ENCODE measurements at places on chromosomes 16 and 17.

GRCh38 chr17:17737961-17738894 lies 57.0 kb downstream of the RAI1 start:
- no peak for DNase-seq

- no peak for DNase-seq
Observed at GRCh38 chr17:29444589-29444988, 54.4 kb downstream of the TAOK1 start.

DNA sequence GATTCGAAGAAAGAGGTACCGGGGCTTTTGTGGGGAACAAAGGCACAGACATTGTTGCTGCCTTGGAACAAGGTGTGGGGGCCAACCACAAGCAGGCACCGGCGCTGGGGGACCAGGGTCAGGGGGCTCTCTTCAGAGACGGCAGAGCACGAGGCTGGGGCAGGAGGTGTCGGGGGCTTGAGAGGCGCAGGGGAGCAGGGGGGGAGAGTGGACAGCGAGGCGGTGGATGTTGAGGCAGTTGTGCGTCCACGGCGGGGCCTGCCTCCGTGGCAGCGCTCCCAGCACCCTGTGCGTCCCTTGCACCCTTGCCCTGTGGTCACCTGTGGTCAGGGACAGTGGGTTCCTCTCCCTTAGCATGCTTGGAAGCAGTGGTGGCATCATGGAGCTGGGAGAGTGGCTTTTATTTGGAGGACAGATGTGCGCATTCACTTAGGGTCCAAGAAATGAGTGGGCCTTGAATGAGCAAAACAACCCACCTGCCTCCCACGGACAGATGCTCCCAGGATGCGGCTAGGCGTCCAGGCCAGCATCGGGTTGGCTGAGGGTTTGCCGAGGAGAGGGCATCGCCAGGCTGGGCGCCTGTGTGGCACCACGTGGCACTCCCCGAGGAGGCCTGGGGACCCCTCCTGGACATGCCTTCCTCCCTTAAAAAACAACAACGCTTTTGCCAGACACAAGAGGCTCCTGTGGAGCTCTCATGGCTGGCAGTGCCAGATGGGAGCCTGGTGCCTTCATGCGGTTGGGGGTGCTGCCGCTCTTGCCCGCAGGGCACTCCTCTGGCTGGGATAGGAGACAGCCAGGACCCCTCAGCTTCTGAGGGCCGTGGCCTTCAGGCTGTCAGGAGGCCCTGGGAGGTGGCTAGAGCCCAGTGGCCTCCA lies 113.0 kb downstream of the BANP start:
- no peak for DNase-seq

DNA sequence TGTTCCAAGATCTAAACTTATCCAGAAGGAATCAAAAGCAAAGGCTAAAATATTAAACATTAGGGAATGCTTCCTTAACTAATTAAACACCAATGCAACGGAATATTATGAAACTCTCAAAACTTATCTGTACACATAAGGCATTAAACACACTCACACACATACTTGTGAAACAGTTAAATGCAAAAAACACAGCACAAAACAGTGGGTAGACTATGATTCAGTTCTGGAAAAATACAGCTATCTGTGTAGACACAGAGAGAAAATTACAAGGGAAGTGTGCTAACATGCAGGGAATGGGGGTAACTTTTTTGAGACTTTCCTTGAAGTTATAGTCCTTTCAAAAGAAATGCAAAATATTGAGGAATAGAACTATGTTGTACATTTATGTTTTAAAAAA lies 36.7 kb upstream of the CCL1 start:
- DNase-seq, result no peak

GRCh38 chr17:82031885-82032627 lies 578 bp downstream of the RAC3 start:
- no peak for DNase-seq

GRCh38 chr16:3223913-3224515 lies 10.9 kb downstream of the ZNF200 start:
- DNase-seq, result no peak

GRCh38 chr17:45411348-45412105 lies 21.1 kb downstream of the ARHGAP27 start:
- no peak for DNase-seq

GRCh38 chr17:49450735-49451134 lies 36.1 kb upstream of the PHB1 start:
- DNase-seq, result no peak

DNA sequence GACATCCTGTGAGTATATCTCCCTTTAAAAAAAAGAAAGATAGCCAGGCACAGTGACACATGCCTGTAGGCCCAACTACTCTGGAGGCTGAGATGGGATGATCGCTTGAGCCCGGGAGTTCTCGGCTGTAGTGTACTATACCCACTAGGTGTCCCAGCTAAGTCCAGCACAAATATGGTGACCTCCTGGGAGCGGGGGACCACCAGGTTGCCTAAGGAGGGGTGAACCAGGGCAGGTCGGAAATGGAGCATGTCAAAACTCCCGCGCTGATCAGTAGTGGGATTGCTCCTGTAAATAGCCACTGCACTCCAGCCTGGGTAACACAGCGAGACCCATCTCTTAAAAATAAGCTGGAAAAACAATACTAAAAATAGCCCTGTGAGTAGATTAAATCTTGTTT lies 29.4 kb downstream of the GINS2 start:
- DNase-seq, result no peak

- DNase-seq, result no peak
Observed at GRCh38 chr17:54860617-54861470, 39.8 kb upstream of the TOM1L1 start.

GRCh38 chr16:11394593-11394960 lies 49.3 kb downstream of the RMI2 start:
- DNase-seq, result no peak
